SK-N-SH (cell line): ENCODE measurements at places on chromosomes 1 and 21. TPM values are rescaled to one million over a fixed set of nuclear protein-coding genes. Genes with fewer than 3 reads are reported as not detected.

SELP gene
- not detected in 2 replicates for polyA plus RNA-seq

HTR6 gene
- 0.05 and 0.10 TPM in 2 replicates for polyA plus RNA-seq

KCNQ4 gene
- polyA plus RNA-seq = 0.05 and 0.15 TPM in 2 replicates

TMPRSS2 gene
- not detected in 2 replicates for polyA plus RNA-seq

GRCh38 chr1:239657291-239657690, 270.9 kb downstream of the CHRM3 start:
- no peak for DNase-seq

GRCh38 chr1:161725908-161726472, 4.6 kb downstream of the FCRLB start:
- peak; percentile 52 for DNase-seq

GRCh38 chr1:44605914-44606615, 68.2 kb downstream of the TMEM53 start:
- no peak for DNase-seq

GRCh38 chr1:22284906-22285548, 142.1 kb upstream of the WNT4 start:
- DNase-seq = peak; percentile 9

GRCh38 chr1:65629788-65630187, 162.9 kb upstream of the PDE4B start:
- DNase-seq = no peak

DNA sequence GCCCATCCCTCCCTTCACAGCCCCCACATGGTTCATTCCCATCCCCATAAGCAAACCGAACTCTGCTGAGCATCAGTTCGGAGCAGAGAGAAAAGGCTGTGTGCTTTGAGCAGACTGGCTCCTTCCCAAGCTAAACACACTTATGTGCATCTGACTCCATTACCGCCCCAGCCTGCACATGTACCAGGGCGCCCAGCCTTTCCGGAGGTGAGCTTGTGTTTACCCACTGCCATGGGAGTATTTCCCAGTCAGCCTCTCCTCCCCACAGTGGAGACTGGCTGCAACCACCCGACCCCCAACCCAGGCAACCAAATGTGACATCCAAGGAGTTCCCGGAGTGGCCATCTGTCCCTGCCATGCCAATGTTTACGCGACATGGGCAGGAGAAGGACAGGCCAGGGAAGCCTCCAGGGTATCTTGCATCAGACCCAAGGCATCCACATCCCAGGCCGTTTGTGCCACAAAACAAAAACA, 9.4 kb downstream of the TIAM1 start:
- DNase-seq = peak; percentile 46

GRCh38 chr1:185533596-185533995, 200.6 kb upstream of the HMCN1 start:
- DNase-seq = no peak

DNA sequence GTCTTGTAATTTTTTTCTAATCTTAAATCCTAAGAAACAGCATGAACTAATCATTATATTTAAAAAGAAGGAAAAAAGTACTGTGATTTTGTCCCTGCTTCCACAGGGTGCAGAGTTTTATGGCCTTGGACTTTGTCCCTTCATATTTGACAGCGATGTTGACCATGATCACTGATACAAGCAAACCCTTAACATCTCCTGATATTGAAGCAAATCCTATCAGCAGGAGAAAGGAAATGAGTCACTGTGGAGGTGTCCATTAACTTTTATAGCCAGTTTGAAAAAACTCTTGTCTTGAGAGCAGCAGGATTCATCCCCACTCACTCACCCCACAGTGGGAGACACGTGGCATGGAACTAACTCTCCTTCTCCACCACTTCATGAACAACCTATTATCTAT, 5.1 kb upstream of the REG4 start:
- DNase-seq = no peak

GRCh38 chr1:46646844-46647243, 21.3 kb downstream of the ATPAF1 start:
- DNase-seq = no peak

DNA sequence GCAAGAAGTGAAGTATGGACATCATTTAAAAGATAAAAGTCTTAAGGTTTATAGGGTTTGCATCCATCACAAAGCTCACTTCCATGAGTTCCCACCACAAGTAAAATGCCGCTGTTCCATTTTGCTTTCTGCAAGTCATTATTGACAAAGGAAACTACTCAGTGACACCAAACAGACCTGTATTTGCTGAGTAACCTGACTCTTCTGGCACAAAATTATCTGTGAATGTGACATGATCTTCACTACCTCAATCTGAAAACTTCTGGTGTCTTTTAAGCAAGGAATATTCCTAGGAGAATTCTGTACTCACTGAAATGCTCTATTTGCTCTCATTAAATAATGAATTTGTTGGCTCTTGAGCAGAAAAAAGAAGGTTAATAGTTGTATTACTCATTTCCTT, 1077.4 kb upstream of the ADGRL4 start:
- DNase-seq = no peak

DNA sequence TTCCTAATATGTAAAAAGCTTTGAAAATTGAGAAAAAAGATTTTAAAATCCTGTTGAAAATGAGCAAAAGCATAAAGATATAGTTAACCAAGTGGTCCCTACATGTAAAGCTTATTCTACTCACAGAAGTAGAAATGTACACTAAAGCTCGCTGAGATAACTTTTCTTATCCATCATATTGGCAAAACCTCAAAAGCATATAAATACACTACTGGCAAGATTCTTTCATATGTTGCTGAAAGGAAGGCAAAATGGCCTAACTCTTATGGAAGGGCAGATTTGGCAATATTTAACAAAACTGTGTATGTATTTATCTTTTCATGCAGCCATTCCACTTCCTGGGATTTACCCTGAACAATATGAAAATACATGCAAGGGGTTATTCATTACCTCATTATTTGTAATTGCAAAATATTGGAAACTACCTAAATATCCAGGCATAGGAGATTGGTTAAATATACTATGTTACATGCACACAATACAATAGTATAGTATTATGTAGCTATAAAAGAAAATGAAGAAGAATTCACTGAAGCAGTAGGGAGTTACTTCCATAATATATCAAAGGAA, 43.2 kb upstream of the LYPLAL1 start:
- no peak for DNase-seq

GRCh38 chr1:233549917-233550316, 64.0 kb upstream of the KCNK1 start:
- no peak for DNase-seq

DNA sequence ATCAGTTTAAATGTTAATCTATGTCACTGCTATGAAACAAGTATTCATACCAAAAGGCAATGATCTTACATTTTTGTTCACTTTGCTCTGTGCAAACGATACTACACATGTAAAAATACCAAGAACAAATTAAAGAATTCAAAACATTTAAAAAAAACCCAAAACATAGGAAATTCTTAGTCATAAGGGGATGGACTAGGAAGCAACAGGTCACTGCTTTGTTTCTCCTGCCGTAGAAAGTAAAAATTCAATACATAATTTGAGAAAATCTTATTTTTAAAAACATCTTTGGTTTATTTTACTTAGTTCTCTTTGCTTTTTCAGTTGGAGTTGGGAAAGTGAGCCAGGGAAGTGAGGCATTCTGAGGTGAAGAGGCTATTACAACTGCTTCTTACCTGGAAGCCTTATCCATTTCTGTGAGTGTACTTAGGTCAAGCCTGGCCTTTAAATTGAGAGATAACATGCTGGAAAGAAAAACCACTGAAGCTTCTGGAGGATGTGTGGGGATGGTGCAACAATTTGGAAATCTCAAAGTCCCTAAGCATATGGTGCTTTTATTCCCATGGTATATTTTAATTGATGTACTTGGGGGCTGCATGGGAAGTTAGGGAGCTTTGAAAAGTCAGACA, 183.5 kb downstream of the CDC42BPA start:
- DNase-seq = no peak

GRCh38 chr1:40076895-40077312, 20.1 kb downstream of the PPT1 start:
- DNase-seq = no peak

DNA sequence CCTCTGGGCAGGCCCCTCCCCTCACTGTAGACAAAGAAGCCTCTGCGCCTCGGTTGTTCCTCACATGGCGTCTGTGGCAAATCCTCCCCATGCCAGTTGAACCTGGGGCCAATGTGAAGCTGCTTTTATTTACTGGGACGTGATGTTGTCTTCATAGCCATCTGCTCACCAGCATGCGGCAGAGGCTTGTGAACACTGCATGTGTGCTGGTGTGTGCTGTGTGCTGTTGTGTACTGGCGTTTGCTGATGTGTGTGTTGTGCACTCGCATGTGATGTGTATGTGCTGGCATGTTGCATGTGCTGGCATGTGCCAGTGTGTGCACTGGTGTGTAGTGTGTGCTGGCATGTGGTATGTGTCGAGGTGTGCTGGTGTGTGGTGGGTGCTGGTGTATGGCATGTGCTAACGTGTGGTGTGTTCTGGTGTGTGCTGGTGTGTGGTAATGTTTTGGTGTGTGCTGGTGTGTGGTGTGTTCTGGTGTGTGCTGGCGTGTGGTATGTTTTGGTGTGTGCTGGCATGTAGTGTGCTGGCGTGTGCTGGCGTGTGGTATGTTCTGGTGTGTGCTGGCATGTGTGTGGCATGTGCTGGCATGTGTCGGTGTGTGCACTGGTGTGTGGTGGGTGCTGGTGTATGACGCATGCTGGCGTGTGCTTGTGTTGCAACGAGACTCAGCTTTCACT, 37.2 kb upstream of the TRAPPC10 start:
- DNase-seq = no peak

DNA sequence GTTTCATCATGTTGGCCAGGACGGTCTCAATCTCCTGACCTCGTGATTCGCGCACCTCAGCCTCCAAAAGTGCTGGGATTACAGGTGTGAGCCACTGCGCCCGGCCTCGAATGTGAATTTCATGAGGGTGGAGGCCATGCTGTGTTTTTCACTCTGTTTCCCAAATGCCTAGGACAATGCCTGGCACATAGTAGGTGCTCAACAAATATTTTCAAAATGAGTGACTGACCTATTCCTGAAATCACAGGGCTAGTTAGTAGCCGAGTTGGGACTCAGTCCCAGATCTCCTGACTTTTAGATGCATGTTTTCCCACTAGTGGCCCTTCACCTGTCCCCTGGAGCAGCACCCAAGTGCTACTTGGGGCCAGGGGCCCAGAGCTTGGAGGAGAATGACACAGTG, 6.4 kb upstream of the GPR37L1 start:
- no peak for DNase-seq
